ENCODE measurements at places on chromosomes 16 and 17. TPM values are rescaled to one million over a fixed set of nuclear protein-coding genes. Genes with fewer than 3 reads are reported as not detected.

Gene ZG16
- polyA plus RNA-seq = not detected

Gene NLRC5
- polyA plus RNA-seq = 3.5 TPM

Gene IL21R
- 0.04 TPM for polyA plus RNA-seq

Gene GPR179
- 0.04 TPM for polyA plus RNA-seq

Gene SHCBP1
- polyA plus RNA-seq = 49.9 TPM

Gene CCL4L2
- polyA plus RNA-seq = not detected

Gene SKAP1
- 0.08 TPM for polyA plus RNA-seq

Gene ACE
- 0.32 TPM for polyA plus RNA-seq

Gene SLC5A11
- 0.30 TPM for polyA plus RNA-seq

Gene DNAH17
- polyA plus RNA-seq = 0.49 TPM

Gene C16orf96
- polyA plus RNA-seq = not detected

Gene ADAM11
- polyA plus RNA-seq = 2.1 TPM

Gene TRPV3
- polyA plus RNA-seq = 0.46 TPM

Gene TMC7
- 5.4 TPM for polyA plus RNA-seq

Gene MYH13
- not detected for polyA plus RNA-seq

Gene HOXB6
- 14.9 TPM for polyA plus RNA-seq

Gene KRT12
- polyA plus RNA-seq = not detected

Gene NOTUM
- 0.92 TPM for polyA plus RNA-seq

Gene KCNH4
- 0.37 TPM for polyA plus RNA-seq

Gene TNRC6A
- 28.8 TPM for polyA plus RNA-seq

Gene TIMP2
- polyA plus RNA-seq = 166 TPM

Gene IRF8
- polyA plus RNA-seq = 0.40 TPM

Gene CA7
- not detected for polyA plus RNA-seq

Gene PRAC1
- polyA plus RNA-seq = not detected

Gene HSPB9
- polyA plus RNA-seq = not detected

Gene RRAD
- 3.4 TPM for polyA plus RNA-seq

Gene NACA2
- polyA plus RNA-seq = 0.70 TPM

Gene SCIMP
- polyA plus RNA-seq = not detected

Gene MPP3
- polyA plus RNA-seq = 25.3 TPM

Gene SLC13A2
- not detected for polyA plus RNA-seq

Gene CTRB2
- polyA plus RNA-seq = not detected

Gene HOXB1
- polyA plus RNA-seq = not detected

Gene ALOX12B
- polyA plus RNA-seq = 1.0 TPM

Gene KCNJ2
- polyA plus RNA-seq = 0.17 TPM

Gene FOXL1
- 0.70 TPM for polyA plus RNA-seq

Gene GGNBP2
- polyA plus RNA-seq = 83.7 TPM

Gene RNU2-1
- polyA plus RNA-seq = not detected

Gene TMEM107
- 19.2 TPM for polyA plus RNA-seq

Measured in A549 (cell line).